Activated CD4-positive, alpha-beta T cell treated with anti-CD3 and anti-CD28 coated beads for 24 hours (primary cell): ENCODE measurements at places on chromosomes 1 and 21.

- DNase-seq: no peak
These were observed 255.1 kb upstream of the CSF3R start for GRCh38 chr1:36737767-36738166.

GRCh38 chr1:112625696-112626095 lies 6.1 kb downstream of the CAPZA1 start:
- no peak for DNase-seq

DNA sequence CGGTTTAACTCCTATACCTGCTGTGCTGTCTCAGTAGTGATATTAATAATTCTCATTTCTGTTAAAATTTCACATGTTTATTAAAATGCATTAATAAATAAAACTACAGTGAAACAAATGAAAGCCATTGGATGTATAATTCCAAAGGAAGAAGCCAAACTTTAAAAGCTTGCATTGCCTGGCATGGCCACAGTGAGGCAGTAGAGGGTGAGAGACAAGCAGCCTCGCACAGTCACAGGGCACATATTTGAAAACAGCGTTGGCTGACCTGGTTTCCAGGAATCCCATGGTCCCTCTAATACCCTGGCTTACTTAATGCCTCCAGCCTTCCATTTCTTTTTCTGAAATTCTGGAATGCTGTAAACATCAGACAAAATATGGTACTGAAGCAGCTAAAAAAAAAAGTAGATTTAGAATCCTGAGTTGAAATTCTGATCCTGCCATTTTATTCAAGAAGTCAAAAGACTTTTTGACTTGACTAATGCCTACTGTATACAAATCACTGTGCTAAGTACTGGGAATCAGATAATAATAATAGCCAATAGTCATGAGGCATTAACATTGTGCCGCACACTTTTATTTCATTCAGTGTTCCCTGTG lies 6.7 kb upstream of the RNASEL start:
- DNase-seq: peak; percentile 66

DNA sequence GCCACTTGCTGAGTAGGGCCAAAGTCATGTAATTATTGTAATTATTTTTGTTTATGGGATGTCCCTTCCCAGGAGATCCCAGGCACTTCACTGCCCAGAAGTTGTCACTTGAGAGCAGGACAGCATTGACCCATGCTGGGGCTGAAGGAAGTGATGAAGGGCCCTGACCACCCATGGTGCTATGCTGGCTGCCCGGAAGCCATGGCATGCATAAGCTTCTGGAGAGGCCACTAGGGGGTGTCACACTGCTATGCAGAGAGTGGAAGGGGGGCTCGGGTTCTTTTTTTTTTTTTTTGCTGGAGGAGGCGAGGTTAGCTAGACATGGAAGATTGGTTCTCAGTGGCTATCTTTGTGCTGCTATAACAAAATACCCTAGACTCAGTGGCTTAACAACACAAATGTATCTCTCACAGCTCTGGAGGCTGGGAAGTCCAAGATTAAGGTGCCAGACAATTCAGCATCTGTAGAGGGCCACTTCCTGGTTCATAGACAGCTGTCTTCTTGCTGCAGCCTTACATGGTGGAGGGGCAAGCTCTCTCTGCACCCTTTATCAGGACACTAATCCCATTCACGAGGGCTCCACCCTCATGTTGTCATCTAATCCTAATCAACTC lies 84.9 kb downstream of the CNIH3 start:
- no peak for DNase-seq

DNA sequence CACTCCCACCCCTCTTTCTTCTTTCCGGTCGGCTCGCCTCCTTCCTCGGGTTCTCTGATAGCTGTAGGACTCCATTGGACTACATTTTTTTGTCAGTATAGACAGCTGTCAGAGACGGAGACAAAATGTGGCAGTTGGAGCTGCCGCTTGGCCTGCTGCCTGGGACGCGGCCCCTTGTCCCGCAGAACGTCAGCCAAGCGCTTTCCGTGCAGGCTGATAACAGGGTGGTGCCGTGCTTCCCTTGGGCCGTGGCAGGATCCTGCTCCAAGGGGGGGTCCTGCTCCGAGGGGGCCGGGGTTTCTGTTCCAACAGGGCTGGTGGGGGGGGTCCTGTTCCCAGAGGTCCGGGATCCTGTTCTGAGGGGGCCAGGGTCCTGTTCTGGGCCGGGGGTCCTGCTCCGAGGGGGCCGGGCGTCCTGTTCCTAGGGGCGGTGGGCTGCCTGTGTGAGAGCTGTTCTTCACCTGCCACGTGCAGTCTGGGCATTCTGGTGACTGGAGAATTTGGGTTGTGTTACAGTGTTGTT lies 4.9 kb downstream of the SKI start:
- no peak for DNase-seq

DNA sequence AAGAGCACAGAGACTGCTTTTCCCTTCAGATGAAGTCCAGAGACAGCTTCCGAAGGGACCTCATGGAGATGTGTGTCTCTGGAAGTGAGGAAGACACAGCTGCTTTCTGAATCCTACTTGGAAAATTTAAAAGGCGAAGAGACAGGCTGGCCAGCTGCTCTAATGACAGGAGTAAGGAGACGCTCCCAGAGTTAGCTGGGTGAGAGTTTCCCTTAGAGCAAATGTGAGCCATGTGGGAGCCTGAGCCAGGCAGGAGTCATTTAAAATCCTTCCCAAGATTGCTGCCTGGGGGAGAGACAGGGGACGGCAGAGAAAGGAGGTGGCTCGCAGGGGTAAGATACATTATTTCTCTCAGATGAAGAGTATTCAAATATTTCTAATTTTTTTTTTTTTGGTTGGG lies 53.1 kb downstream of the ZNF326 start:
- no peak for DNase-seq

GRCh38 chr1:202967684-202968281 lies 726 bp upstream of the CYB5R1 start:
- DNase-seq: no peak

DNA sequence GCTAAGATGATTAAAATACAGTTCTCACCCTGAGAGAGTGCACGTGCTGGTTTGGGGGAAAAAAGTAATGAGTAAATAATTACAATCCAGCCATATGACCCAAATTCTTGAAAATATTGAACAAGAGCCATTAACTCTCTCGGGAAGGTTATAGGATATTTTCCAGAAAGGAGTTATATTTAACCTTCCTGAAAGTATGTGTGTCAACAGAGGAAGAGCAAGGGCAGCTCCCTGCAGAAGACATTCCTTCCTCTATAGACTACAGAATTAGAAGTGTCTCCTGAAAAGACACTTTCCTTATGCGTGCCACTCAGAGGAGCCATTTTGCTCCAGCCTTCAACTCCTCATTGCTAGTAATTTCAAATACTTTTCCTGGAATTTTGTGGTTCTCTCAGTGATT lies 648.7 kb downstream of the USP25 start:
- DNase-seq: no peak

- DNase-seq: no peak
These were observed 1.1 kb downstream of the TMPRSS2 start for GRCh38 chr21:41506611-41507520.

GRCh38 chr1:114668784-114669561 lies 876 bp downstream of the DENND2C start:
- no peak for DNase-seq

DNA sequence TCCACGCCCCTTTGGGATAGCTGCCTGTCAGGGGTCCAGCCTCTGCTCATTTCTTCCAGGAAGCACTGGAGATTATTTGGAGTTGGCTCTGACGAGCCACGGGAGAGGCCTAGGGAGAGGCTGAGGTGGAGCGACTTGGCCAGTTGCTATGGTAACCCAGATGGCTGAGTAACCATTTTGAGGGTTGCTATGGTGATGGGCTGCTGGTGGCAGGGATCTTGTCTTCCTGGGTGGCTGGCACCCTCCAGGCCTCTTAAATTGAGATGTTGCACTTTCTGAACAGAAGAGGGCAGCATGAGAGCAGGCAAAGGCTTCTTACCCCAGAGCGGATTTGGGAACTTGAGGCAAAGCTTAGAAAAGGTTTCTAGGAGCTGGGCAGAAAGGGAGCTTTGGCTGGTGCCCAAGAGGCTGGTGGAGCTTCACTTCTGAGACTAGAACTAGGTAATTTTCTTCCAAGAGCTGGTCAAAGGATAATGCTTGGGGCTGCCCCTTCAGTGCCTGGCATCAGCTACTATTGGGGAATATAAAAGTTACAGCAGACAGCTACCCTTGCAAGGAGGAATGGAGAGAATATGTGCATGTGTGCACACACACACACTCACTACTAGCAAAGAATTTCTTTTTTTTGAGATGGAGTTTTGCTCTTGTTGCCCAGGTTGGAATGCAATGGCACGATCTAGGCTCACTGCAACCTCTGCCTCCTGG lies 72.5 kb downstream of the NDUFS5 start:
- peak; percentile 36 for DNase-seq

GRCh38 chr1:43382027-43382779 lies 7.4 kb downstream of the MED8 start:
- DNase-seq: no peak

DNA sequence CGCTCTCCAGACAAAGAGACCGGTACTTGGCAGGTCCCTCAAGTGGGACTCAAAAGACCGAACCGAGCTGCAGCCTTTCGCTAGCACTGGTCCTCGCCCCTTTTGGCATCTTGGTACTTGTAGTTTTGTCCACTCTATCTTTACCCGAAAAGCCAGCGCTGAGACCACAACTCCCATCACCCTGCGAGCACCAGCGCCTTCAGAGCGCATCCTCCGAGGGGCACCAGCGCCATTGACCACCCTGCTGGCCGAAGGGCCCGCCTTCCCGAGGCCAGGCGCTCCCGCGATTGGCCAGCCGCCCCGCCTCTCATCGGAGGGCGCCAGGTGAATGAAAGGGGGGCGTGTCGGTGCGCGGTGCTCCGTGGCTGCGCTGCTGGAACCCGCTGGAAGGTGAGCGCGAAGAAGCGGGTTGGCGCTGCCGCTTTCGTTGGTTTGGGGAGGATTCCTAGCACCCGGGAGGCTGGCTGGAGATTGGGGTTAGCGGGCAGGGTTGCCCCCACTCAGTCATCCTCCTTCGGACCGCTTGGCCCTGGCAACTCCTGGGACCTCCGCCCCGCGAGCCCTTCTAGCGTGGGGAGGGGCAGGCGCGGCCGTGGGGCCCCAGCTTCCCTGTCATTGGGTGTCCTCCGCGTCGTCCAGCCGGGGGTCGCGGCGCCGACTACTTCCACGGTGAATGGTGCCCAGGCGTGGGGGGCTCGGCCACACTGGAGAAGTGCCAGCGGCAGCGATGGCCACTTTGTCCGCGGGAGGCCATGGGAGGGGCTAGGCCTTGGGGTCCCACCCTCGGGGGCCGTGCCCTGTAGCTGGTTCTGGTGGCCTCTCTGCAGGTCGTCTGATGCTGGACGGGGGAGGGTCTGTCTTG lies at the start of gene ZBTB8B:
TSS of gene ZBTB8B (plus strand) at position 357 of the 862 bp plus-strand sequence. CDS start 5,553 bp downstream, outside the sequence.
- peak; percentile 25 for DNase-seq

DNA sequence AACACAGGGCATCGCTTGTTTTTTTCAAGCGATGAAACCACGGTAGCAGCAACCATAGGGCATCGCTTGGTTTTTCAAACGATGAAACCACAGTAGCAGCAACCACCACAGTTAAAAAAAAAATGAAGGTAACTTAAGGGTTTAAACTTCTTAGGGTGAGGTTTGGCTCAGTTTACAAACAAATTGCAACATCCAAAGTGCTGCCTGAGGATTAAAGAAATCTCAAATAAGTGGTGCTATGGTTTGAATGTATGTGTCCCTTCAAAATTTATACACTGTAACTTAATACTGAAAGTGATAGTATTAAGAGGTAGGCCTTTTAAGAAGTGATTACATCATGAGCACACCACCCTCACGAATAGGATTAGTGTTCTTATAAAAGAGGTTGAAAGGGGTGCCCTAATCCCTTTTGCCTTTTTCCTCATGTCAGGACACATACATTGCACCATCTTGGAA lies 6.4 kb upstream of the GBP5 start:
- no peak for DNase-seq

DNA sequence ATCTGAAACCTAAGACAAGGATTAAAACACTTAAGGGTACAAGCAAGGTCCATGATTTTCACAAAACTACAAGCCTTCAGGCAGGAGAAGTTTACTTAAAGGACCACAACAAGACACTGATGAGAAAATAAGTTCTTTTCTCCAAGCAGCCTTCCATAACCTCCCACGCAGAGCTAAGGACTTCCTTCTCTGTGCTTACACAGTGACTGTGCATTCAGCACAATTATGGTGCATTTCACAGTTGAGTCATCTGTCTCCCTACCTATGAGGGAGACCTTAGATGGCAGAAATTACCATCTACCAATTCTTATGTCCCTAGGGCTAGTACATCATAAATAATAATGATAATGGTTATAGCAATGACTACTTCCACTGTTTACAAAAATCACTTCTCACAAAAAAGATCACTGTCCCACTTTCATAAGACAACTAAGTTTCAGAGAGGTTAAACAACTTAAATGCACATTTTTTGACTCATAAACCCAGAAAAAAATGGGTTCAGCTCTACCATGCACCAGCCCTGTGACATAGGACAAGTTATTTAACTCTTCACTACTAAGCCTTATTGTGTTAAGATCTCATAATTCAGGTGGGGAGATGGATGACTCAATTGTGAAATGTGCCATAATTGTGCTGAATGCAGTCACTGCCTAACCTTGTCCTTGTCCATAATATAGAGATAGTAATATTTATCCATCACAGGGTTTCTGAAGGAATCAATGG lies 45.3 kb downstream of the TARBP1 start:
- DNase-seq: no peak

- no peak for DNase-seq
These were observed 621.7 kb downstream of the LMO4 start for GRCh38 chr1:87950369-87950768.

DNA sequence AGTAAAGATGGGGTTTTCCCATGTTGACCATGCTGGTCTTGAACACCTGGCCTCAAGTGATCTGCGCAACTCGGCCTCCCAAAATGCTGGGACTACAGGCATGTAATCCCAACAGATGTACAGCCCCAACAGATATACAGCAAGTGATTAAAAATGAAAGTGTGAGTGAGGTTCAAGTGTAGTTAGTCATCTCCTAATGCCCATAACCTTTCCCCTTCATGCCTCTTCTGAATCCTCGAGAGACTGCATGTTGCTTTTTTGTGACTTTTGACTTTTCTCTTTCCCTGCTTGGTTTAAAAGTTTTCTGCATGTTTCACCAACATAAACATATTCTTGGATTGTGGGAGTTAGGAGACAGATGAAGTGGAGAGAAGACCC lies 31.2 kb downstream of the KCNK2 start:
- DNase-seq: no peak

- no peak for DNase-seq
These were observed 123.7 kb downstream of the SMYD2 start for GRCh38 chr1:214404571-214405213.

DNA sequence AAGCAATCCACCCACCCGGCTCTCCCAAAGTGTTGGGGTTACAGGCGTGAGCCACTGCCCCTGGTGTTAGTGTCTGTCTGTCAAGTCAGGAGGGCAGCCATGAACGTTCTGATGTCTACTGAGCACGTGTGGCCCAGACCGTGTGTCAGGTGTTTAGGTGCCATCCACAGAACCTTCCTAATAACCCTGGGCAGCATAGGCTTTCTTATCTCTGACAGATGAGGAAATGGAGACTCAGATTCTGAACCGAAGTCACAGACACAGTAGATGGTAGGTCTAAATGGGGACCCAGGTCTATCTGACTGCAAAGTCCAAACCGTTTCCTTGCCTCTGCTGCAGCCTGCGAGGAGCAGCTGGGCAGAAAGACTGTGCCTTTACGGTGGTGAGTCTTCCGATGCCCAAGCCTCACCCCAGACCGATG lies 622 bp upstream of the IL6R start:
- DNase-seq: no peak

GRCh38 chr1:162943622-162944021 lies 82.6 kb upstream of the CCDC190 start:
- DNase-seq: no peak

- no peak for DNase-seq
These were observed 2.5 kb upstream of the UBASH3A start for GRCh38 chr21:42401154-42401553.
